ENCODE measurements at places on chromosomes 1 and 21.

GRCh38 chr1:88296642-88297041, 387.4 kb upstream of the PKN2 start:
- no peak for DNase-seq

DNA sequence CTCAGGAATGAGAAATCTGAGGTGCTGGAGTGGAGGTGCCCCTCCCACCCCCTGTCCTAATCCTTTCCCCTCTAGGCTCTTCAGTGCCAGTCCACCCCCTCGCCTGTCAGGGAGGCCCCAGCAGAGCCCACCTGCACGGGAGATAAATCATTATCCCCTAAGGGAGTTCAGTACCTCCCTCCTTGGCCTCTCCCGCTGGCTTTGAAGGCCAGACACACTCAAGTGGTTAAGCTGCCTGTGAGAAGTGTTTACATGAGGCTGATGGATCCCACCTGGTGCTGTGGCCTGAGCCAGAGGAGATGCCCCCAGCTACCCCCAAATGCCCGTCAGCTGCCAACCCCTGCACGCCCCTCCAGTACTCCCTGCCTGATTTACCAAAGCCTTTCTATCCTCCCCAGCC, 3.7 kb downstream of the RSPO1 start:
- no peak for DNase-seq

- no peak for DNase-seq
Observed at GRCh38 chr1:168833801-168834224, 104.8 kb upstream of the DPT start.

- DNase-seq: no peak
Observed at GRCh38 chr1:6307099-6307498, 46.2 kb upstream of the GPR153 start.

DNA sequence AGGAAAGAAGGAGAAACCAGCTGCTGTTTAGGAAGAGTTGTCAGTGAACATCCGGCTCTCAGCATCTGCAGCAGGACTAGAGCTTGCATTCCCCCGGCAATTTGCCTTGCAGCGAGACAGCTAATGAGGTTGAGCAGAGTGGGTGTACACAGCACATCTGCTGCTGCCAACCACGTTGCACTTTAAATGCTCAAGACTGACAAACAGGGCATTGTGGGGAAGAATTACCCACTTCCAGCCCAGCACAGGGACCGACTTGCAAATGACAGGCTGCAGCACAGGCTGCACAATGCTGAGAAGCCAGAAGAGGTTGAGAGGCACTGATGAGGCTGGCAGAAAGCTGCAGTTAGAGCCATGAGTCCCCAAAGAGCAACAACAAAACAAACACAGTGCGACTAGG, 47.5 kb upstream of the PLA2G2C start:
- DNase-seq: no peak

DNA sequence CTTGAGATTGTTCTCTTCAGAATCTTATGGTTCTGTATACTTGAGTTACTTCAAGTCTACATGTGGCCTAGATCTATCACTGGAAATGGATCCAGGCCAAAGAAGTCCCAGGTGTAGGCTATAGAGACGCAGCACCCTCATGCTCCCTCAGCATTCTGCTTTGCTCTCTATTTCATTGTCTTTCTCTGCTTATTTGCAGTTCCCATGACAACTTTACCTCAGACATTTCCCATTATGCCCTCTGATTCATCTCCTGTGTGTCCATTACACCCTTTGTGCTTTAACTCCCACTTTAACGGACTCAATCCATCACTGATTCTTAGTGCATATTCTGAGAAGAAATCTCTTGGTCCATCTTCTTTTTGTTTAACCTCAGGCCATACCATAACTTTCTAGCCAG, 236.9 kb upstream of the NRIP1 start:
- no peak for DNase-seq

GRCh38 chr1:230299191-230300006, 126.7 kb downstream of the PGBD5 start:
- DNase-seq: no peak

DNA sequence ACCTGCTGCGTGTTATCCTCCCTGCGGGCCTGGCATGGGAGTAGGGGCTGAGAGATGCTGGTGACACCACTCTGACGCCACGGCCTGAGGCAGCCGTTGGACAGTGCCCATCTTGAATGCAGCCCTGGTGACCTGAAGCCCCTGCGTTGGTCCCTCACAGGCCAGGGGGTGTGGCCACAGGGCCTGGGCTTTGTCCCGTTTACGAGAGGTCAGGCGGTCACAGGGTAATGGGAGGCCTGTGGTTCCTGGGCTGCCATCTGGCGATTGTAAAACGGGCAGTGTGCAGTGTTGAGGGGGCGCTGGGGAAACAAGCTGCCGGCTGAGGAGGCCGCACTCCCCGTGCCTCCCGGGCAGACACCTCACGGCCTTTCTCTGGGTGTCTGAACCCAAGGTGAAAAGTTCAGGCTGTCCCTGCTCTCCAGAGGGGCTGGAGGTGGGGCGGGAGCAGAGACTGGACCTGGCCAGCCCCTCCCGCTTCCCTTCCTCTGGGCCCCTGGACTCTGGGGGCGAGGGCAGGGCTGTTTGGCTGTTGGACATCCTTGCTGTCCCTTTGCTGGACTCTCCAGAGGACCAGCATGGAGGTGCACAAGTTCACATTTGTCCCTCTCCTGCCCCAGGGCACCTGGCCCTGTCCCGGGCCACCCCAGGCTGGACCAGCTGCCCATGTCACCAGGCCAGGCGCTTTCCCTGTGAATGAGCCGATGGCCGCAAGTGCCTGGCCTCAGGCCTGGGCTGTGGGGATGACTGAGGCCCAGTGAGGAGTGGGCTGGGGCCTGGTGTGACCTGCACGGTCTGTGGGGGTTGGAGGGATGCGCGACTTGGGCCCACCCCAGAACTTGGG, 42.4 kb downstream of the SKI start:
- DNase-seq: no peak

GRCh38 chr1:67019121-67019520, 34.8 kb downstream of the SLC35D1 start:
- no peak for DNase-seq

DNA sequence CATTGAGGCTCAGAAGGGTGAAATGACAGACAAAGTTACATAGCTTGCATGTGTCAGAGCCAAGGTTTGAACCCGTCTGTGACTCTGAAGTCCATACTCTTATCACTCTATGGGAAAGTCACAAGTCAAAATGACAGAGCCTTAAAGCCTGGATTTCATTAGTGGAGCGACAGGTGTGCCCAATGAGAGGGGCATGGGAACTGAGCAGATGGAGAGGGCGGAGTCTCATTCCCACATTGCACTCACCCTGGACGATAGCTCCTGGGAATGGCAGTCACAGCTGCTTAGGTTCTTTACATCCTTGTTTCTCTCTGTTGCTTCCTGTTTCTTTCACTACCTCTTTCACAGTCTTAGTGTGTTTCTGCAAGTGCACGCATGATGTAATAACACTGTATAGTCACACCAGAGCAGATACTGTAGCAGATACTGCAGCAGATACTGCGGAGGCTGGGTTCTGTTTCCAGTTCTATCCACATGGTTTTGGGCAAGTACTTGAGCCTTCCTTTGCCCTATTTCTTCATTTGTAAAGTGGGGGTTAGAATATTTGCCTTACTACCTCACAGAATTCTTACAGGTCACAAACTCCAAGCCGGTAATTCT, 127.2 kb downstream of the ZSCAN20 start:
- DNase-seq: no peak

DNA sequence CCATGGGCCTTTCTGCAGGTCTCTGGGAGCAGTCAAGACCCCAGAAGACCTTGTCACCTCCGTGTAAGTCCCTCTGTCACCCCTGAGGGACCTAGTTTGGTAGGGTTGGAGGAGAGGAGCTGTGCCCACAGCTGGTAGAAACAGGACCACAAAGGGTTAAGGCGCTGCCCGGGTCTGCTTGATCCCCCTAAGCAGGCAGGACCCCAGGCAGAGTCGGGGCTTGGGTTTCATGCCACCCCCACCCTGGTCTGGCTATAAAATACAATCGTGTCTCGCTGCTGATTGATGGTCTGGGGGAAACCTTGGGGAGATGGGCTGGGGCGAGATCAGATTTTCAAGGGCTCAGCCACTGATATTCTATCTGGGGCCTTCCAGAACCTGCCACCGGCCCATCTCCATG, 50.9 kb downstream of the TAS1R2 start:
- no peak for DNase-seq

GRCh38 chr1:192805832-192806323, 3.0 kb upstream of the RGS2 start:
- no peak for DNase-seq

- no peak for DNase-seq
Observed at GRCh38 chr1:204821476-204821875, 49.2 kb upstream of the NFASC start.

GRCh38 chr1:222784371-222784770, 30.5 kb upstream of the DISP1 start:
- DNase-seq: no peak

GRCh38 chr1:118918230-118918939, 69.8 kb downstream of the TBX15 start:
- DNase-seq: no peak

DNA sequence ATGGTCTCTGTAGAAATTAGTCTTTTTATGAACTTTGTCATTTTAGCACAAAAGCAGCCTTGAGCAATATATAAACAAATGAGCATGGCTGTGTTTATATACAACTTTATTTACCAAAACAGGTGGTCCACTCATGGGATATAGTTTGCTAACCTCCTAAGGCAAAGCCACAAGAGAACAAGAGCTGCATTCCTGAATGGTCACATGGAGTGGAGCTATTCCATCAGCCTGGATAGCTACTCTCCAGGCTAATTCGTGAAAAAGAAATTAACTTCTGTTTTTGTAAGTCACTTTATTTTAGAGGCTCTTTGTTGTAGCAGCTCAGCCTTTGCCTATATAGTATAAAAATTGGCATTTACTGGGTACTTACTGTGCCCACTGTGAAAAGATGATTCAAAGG, 163.3 kb upstream of the FAM78B start:
- no peak for DNase-seq

DNA sequence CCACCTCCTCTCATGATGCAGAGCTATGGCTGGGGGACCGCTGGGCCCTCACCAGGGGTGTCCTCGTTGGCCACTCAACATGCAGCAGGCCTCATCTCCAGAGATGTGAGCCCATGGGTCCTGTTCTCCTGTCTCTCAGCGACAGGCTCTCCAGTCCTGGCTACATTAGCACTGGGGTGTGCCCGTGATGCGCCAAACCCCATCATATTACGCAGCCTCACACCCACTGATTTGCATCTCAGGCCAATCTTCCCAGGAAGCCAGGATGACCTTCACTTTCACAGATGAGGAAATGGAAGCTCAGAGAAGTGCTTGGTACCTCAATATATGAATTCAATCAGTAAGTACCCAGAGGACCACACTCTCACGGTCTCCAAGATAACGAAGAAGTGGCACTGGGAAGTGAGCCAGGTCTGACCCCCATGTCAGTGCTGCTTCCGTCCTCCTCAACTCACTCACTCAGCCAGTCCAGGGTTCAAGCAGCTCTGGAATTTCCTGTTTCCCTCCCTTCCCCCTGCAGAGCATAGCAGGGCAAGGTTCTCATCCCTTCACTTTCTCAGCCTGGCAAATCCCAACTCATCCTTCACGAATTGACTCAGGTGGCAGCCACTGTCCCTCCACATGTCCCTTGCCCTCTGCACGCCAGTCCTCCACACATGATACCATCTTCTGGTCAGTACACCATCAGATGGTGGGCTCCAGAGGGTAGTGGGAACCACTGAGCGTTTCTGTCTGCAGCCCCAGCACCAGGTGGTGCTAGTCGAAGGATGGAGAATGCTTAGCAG, 28.9 kb upstream of the EVA1B start:
- DNase-seq: no peak

- no peak for DNase-seq
Observed at GRCh38 chr1:38534473-38534823, 325.1 kb downstream of the RRAGC start.

GRCh38 chr1:113018911-113019310, 54.1 kb upstream of the LRIG2 start:
- DNase-seq: no peak

- DNase-seq: no peak
Observed at GRCh38 chr1:30868833-30869435, 39.6 kb downstream of the SDC3 start.

DNA sequence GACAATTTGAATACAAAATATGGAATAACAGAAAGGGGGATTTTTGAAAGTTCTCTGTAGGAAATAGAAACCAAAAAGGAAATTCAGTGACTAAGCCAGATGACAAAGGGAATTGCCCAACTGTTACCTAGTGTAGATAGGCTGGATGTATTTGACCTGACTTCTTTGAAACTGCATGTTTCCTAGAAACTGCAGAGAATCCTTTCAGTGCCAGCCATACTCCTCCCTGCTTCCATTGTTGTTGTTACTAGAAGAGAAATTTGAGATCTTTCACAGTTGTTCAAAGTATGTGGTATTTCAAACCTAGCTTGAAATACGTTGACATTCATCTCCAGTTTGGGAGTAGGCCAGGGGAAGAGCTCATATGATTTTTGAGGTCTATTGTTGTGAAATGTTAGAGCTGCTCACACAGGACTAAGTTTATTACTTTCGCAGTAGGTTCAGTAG, 1.8 kb upstream of the GBP5 start:
- DNase-seq: no peak

DNA sequence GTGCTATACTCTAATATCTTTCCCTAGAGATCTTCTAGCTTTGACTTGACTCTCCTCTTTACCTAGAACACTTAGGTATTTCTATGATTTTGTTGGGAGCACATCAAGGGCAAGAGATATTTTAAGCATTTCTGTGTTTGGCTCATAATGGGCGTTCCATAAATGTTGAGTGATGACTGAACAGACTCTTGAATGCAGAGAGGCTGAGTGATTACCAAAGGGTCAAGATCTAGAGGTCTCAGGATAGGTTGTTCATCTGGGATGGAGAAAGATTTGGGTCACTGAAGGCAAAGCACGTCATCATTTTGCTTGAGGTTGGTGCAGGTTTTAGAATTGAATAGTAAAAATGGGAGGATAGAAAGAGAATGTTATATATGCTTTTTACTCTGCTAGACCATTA, 705.4 kb upstream of the B3GALT2 start:
- no peak for DNase-seq

- no peak for DNase-seq
Observed at GRCh38 chr21:36193200-36193599, 36.6 kb downstream of the DOP1B start.

DNA sequence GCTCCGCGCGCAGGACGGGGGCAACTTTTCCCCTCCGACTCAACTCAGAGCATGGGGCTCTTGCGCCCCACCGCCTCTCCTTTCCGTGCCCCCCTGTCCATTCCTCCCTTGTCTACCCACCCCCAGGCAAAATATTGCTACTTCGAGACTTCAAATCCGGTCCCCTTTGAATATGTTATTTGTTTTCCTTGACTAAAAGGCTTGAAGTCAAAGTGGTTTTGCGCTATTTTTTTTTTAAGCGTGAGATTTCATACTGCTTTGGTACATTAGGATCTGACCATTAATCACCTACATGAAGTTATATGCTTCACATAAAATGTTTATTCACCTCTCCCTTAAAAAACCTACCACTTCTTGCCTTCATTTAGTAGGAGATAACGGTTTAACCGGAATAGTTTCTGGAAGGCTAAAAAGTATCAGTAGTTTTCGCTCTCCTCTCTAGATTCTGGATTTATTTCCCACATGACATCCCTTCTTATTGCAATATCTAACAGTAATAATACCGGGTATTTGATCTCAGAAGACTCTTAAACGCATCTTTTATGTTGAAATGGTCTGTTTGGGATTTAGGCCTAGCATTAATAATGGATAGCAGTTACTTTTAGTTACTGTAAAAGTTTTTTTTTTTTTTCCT, 1.6 kb downstream of the NFIA start:
- no peak for DNase-seq
